ENCODE measurements at places on chromosomes 16 and 17.

GRCh38 chr16:73997971-73998370 lies 298.6 kb upstream of the PSMD7 start:
- no peak for DNase-seq

DNA sequence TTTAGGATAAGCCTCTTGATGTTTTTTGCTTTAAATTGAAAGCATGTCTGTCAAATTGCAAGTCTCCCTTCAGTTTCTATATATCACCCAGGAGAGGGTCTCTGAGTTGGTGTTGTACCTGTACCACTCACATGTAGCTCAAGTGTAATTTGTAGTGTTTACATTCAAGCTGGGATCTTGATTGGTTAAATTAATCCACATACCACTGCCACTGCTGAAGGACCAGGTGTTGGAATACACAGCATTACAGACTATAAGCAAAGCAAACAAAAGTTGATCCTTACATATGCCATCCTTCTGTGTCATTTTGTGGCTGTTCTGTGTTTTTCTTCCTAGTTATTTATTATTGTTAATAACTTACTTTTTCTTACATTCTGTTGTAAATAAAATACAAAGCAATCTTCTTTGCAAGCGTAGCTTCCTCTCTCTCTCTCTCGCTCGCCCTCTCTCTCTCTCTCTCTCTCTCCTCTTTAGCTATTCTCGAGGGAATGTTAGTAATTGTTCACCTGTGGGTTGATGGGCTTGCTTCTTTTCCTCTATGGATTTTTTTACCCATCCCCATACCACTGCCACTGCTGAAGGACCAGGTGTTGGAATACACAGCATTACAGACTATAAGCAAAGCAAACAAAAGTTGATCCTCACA lies 20.8 kb upstream of the NOL11 start:
- no peak for DNase-seq

GRCh38 chr17:39813631-39814030 lies 50.5 kb downstream of the IKZF3 start:
- DNase-seq: peak; percentile 58

DNA sequence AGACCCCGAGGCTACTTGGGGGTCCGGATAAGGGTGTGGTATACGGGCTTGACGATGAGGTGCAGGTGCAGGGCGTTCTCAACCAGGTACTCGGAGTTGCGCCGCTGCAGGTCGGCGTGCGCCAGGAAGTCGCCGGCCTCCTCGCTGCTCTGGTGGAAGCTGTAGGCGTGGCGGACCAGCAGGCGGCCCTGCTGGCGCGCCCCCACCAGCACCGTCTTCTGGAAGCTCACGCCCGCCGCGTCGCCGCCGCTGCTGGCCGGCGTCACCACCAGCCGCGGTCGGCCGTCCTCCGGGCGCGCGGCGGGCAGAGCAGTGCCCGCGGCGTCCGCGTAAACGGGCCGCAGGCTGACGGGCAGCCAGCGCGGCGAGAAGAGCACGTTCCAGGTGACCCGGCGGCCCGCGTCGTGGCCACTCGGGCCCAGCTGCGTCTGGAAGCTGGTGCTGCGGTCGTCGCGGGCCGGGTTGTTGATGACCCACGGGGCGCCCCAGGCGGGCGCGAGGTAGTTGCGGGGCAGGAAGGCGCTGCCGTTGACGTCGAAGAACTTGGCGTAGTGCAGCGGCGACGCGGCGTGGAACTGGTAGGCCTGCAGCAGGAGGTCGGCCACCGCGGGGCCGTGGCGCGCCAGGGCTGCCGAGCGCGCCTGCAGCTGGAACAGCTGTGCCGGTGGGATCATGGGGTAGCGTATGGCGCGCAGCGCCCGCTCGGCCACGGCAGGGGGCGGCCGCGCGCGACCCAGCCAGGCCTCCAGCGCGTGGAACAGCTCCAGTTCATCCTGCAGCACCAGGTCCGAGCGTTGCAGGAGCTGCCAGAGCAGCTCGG lies 4.8 kb downstream of the BTBD17 start:
- DNase-seq: no peak

DNA sequence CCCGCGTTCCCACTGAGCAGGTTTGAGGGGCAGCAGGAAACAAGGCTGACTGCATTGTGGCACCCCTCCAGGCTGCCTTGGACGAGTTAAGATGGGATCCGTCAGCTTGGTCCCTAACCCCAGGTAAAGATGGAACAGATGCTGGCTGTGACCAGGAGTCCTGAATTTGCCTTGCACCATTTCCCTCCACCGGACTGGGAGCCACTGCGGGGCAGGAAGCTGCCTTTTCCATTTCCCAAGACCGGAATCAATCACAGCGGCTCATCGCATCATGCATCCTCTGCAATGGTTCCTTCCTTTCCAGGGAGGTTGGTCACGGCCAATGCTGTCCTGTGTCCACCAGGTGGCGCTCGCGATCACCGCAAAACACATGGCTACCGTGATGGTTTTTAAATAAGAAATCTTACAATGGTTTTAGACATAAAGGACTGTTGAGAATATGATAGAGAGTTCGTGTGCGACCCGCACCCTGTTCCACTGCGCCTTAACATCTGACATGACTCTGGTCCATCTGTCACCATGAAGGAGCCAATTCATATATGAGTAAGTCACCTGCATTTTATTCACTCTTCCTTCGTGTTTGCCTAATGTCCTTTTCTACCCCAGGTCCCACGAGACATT lies 6.8 kb upstream of the MEAK7 start:
- DNase-seq: peak; percentile 66

GRCh38 chr16:68732741-68733399 lies 4.2 kb upstream of the CDH1 start:
- no peak for DNase-seq

DNA sequence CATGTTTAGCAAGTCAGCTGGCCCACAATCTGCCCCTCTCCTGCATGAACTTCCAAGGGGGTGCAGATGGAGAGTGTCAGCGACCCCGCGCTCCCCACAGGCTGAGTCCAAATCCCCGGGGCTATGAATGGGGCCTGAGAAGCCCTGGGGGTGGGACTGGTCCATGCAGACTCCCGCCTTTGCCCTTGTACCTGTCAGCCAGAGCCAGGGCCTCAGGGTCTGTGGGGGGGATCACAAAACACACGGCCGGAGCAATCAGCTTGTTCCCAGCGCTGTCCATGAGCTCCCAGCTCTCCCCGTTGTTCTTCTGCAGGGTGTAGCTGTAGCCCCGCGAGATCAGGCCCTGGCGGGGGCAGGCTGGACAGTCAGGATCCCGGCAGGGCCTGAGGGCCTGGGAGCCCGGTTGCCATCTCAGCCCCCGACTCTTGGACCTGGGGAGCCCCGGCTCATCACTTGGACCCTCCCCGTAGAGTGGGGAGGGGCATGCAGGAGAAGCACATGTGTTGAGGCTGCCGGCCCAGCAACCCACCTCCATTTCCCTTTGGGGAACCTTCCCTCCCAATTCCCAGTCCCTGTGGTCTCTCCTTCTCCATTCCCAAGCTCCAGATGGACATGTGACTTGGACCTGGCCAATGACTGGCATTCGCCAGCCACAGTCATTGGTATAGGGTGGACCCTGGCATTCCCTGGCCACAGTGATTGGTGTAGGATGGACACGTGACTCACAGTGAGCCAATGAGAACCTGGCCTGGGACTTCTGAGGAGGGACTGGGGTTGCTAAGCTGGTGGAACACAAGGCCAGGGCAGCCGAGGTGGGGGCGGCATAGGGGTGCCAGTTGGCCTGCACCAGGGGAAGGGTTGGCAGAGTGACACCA lies 42.4 kb downstream of the PPL start:
- no peak for DNase-seq

DNA sequence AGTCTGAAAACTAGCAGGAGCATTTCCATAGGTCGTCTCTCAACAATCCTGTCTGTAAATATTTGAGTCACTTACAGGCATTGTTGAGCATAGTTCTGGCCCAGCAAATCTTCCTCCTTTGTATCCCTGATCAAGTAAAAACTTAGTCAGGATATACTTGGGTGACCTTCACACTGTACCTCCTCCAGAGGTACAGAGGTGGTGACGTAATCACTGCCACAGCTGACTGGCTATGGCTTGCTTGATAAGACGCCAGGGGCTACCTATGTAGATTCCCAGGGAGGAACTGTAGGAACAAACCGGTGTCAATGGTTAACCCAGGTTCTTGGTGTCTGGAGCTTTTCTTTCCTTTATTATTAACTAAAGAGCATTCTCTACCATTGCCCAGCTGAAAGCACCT lies at the start of gene KCNJ16:
TSS of gene KCNJ16 (plus strand) at position 270 of the 400 bp plus-strand sequence. CDS start 56,863 bp downstream, outside the sequence.
- no peak for DNase-seq

DNA sequence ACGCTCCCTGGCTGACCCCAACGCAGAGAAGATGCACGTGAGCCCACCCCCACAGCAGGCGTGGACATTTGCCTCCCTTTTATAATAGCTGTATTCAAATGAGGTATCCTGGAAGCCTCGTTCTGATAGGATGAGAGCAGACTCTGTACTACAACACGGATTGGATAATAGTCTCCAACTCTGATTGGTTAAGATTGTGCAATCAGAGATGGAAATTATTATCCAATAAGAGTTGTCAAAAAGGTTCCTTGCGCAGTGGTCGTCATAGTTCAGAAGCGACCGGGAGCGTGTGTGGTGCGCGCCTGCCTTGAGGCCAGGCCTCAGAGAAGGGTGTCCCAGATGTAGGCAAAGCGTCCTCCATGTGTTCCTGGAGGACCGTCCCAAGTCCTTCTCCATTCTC lies 104.6 kb downstream of the USP22 start:
- no peak for DNase-seq

DNA sequence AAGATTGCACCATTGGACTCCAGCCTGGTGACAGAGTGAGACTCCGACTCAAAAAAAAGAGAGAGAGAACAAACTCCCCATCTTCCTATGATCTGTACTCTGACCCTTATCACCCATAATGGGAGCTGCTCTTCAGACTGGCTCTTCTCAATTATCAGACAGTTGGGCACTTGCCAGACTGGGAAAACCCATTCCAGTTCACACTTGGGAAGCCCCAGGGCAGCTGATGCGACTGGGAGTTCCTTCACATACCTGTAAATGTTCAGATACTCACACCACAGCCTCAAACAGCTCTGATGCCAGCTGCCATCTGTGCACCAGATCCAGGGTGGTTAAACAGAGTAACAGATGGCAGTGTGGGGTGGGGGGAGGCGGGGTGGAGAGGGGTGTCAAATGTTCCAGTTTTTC lies 23.8 kb upstream of the TMEM101 start:
- DNase-seq: no peak

DNA sequence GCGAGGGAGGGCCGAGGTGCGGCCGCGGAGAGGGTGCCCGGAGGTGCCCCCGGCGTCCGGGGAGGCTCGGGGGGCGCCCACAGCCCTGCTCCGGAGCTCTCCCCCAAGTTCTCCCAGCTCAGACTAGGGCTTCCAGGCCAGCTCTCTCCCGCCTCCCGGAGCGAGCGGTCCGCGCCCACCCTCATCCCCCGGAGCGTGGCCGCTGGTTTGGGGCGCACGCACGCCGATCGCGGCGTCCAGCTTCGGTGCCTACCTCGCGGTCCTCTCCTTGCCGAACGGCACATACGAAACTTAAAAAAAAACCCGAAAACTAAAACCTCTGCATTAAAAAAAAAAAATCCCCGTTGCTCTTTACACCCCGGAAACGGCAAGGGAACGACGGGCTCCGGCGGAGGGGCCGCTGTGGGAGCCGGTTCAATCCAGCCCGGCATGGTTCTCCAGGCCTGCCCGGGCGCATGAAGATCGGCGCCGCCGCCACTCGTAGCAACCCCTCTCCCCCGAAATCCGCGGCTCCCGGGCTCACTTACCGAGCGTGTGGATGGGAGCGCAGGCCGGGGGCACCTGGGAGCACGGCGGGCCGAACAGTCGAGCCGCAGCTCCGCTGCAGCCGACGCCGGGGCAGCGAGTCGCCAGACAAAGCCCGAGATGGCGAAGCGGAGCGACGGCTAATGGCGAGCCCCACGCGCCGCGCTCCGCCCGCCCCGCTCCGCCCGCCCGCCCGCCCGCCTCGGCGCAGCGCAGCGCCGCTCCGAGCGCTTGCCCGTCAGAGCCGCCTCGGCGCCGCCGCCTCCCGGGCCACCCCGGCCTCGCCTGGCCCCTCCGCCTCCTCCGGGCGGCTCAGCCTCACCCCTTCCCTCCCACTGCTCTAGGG lies 973 bp upstream of the UBTF start:
- peak; percentile 38 for DNase-seq

- no peak for DNase-seq
These were observed 55.3 kb downstream of the HLF start for GRCh38 chr17:55319933-55320593.

- DNase-seq: no peak
These were observed 78.8 kb upstream of the GRIN2A start for GRCh38 chr16:10261077-10261476.

- no peak for DNase-seq
These were observed 76.2 kb downstream of the NT5M start for GRCh38 chr17:17379197-17379991.

DNA sequence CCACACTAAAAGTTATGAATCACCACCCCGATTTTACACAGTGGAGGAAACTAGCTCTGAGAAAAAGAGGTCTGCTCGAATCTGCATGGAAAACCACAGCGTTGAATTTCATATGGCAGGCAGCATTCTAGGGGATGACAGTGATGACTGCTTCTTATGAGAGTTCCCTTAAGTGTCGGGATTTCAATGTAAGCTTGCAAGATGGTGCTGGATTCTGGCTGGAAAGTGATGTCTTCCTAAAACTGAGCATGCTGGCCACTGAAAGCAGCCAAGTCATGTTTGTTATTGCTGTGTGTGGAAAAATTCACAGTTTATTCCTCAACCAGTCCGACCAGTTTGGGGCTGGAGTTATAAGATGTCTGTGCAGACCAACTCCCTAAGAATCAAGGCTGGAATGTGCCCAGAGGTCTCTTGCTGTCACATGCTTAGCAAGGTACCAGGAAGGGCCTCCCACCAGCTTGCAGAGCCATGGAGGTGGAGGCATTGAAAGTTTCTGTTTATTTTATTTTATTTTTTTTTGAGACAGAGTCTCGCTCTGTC lies 37.2 kb upstream of the GAN start:
- no peak for DNase-seq

- DNase-seq: no peak
These were observed 19.3 kb downstream of the DBNDD1 start for GRCh38 chr16:89999831-90000574.

GRCh38 chr16:17364319-17365210 lies 106.2 kb downstream of the XYLT1 start:
- DNase-seq: peak; percentile 57

DNA sequence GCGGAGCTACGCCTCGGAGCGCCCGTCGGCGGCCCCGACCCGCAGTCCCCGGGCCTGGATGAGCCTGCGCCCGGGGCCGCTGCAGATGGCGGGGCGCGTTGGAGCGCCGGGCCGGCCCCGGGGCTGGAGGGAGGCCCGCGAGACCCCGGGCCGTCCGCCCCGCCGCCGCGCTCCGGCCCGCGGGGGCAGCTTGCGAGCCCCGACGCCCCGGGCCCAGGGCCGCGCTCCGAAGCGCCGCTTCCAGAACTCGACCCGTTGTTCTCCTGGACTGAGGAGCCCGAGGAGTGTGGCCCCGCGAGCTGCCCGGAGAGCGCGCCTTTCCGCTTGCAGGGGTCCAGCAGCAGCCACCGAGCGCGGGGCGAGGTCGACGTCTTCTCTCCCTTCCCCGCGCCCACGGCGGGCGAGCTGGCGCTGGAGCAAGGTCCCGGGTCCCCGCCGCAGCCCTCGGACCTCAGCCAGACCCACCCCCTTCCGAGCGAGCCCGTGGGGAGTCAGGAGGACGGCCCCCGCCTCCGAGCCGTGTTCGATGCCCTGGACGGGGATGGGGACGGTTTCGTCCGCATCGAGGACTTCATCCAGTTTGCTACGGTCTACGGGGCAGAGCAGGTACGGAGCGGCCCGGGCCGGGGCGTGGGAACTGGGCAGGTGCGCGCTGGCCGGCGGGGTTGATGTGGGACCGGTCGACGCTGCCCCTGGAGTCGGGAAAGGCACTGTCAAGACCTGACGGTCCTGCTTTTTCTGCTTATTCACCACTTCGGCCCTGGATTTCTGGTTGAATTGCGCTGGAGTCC lies 861 bp downstream of the RAB11FIP3 start:
- no peak for DNase-seq
